ENCODE measurements at places on chromosomes 16 and 17.

DNA sequence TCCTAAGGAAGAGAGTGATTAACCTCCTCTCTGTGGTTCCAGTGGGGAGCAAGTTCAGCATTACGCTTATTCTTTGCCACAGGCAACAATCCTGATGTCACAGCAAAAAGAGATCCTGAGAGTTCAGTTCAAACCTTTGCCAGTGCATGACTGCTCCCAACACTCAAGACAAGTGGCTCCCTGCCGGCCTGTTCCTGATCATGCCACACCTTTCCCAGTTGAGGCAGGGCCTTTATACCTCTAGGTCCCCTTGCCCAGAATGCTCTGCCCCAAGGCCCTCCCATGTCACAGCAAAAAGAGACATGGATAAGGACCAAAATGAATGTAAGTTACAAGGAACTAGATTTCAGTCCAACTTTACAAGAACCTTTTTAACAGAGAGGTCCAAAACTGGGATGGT is 31.0 kb upstream of the ARHGAP23 start:
- no peak for DNase-seq

- DNase-seq: no peak
Observed at GRCh38 chr17:21464611-21465021, 88.5 kb downstream of the KCNJ12 start.

DNA sequence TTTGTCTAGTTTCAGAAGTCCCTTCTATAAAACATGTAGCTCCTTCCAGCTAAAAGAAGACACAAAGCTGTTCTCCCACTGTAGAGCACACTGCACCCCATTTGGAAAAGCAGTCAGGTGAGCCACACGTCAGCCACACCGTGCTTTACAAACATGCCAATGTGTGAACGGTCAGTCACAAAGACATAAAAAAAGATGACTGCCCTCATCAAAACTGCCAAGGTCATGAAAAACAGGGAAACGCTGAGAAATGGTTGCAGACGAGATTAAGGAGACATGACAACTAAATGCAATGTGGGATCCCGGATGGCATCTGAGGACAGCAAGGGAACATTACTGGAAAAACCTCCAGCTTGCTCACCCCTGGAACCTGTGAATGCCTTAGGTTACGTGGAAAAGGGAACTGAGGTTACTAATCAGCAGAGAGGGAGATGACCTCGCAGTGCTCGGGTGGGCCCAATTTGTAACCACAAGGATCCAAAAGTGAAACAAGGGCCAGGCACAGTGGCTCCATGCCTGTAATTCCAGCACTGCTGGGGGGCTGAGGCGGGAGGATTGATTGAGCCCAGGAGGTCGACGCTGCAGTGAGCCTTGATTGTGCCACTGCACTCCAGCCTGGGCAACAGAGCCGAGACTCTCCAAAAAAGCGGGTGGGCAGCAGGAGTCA is 8.1 kb downstream of the ANKRD11 start:
- peak; percentile 29 for DNase-seq

- DNase-seq: no peak
Observed at GRCh38 chr17:38579083-38579480, 26.7 kb downstream of the SRCIN1 start.

GRCh38 chr17:76077584-76078110 is 1.3 kb upstream of the ZACN start:
- DNase-seq: no peak

GRCh38 chr17:69725146-69725545 is 310.6 kb downstream of the MAP2K6 start:
- DNase-seq: no peak

GRCh38 chr17:50212121-50212843 is 10.9 kb upstream of the COL1A1 start:
- no peak for DNase-seq

DNA sequence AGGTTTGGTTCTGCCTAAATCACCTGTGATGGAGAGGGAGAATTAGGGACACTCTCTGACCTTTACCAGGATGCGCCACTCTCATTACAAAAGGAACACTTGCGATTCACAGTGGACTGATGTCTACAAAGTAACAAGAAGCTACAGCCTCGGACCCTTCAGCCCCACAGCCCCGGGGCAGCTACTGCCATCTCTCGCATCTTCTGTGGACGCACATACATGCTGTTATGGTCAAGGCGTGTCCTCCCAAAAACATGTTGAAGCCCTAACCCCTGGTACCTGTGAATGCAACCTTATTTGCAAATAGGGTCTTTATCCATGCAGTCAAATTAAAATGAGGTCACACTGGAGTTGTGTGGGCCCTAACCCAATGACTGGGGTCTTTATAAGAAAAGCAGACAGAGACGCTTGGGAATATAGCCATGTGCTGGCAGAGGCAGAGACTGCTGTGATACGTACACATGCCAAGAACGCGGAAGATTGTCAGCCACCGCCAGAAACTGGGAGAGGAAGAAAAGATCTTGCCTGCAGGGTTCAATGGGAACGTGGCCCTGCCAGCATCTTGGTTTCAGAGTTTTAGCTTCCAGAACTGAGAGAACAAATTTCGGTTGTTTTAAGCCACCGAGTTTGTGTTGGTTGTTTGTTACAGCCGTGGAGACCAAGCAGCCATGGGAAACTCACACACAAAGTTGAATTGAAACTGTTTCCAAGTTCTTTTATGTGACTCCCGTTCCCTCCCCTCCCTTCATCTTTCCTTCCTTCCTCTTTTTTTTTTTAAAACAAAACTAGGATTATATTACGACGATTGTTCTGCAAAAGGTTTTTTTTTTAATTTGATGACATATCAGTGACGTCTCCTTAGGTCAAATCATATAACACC is 23.1 kb downstream of the ATP2C2 start:
- peak; percentile 57 for DNase-seq

DNA sequence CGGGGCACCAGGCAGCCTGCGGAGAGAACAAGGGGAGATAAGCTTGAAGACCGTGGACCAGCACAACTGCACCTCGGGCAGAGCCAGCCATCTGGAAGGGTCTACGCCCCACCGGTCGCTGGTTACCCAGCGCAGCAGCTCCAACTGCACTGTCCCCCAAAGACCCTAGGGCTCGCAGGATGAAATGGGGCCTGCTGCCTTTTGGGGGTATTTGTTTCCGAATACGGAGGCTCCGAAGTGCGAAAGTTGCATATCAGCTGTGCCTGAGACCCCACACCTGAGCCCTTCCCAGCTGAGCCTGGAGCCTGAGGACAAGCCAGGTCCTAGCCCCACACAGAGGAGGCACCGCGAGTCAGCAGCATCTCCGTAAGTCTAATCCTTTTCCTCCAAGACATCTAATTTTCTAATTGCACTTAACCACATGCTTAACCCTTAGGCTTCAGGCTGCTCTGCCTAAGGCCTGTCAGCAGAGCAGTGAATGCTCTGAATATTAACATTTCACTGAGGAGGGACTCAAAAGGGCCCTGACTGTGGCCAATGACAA is 4.0 kb downstream of the KIFC3 start:
- DNase-seq: no peak

- DNase-seq: no peak
Observed at GRCh38 chr16:80903616-80904015, 99.2 kb upstream of the CDYL2 start.

DNA sequence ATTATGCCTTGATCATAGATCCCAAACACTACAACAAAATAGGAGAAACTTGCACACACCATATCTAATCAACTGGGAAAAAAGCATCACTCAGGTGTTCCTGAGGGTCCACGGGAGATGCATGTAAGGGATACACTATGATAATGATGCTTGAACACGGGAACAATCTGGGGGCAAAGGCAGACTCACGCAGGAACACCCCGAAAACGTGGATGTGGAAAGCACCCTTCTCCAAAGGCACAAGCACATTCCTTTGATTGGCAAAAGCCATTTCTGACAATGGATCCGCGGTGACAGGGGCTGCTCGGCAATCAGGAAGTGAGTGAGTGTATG is 1.3 kb downstream of the ZNF652 start:
- DNase-seq: peak; percentile 44

- no peak for DNase-seq
Observed at GRCh38 chr17:6748617-6749016, 7.2 kb upstream of the XAF1 start.

- DNase-seq: no peak
Observed at GRCh38 chr17:35735036-35735805, 3.8 kb downstream of the RASL10B start.

DNA sequence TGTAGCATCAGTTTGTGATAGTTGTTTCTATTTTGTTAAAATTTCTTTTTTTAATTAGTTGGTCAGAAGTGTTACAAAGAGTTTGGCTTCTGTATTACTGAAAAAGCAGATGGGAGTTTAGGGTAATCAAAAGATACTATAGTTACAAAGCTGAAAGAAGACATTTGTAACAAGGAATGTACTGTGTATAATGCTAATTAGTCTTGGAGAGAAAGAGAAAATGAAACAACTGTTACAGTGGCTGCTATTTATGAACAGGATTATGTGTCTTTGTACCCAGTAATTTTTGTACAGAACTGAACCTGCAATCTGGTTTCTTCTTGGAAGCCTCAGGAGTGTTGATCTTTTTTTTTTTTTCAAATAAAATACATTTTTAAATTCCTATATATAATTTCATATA is 14.3 kb downstream of the GDPD1 start:
- no peak for DNase-seq

- no peak for DNase-seq
Observed at GRCh38 chr17:41977991-41978390, 11.4 kb downstream of the CNP start.

GRCh38 chr17:31838636-31839225 is 20.3 kb downstream of the COPRS start:
- no peak for DNase-seq

GRCh38 chr17:42116705-42117396 is 4.3 kb downstream of the KAT2A start:
- DNase-seq: peak; percentile 88

GRCh38 chr16:55297910-55298479 is 26.0 kb upstream of the IRX6 start:
- DNase-seq: no peak

DNA sequence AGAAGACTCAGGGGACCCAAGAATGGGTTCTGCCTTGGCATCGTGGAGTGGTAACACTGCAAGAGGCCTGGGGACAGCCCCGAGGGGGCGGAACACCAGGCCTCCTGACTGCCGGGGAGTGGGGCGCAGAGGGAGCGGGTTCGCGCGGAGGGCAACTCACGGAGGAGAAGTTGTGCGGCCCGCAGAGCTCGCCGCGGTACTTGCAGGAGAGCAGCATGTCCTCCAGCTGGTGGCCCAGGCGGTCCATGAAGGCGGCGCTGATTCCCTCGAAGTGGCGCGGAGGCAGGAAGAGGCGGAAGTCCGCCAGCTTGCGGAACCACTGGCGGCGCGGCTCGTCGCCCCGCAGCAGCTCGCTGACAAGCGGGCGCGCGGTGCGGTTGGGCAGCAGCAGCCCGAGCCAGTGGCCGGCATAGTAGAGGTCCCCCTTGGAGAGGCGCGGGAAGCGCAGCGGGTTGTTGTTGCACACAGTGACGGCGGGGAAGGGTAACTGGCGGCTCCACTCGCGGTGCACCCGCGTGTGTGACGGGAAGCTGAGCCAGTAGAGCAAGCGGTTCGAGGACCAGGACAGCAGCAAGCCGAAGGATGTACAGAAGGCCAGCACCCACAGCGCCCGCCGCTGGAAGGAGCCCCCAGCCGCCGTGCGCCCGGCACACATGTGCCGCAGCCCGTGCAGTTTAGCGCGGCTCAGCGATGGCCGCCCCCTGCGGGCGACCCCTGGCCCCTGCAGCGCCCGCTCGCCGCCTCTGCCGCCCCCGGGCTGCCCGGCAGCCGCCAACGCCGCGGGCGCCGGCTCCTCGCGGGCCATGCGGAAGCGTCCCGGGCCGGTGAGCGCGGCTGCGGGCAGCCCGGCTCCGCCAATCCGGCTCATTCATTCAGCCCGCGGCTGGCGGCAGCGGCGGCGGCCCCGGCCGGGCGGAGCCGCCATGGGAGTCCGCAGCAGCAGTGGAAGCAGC is 1.6 kb downstream of the ASIC2 start:
- peak; percentile 2 for DNase-seq

DNA sequence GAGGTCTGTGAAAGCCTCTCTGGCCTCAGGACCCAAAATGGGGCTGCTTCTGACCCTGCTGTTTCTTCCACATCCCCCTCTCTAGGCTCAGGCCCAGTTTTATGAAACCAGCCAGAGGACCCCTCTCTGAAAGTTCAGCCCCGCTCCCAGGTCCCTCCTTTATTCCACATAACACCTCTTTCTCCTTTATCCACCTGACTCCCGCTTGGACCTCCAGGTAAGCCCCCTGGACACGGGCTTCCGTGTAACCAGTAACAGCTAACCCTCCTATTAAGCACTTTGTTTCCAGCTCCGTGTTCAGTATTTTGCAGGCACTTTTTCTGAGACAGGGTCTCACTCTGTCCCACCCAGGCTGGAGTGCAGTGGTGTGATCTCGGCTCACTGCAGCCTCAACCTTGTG is 37.4 kb downstream of the PSME3IP1 start:
- DNase-seq: no peak

GRCh38 chr17:40522250-40522960 is 21.0 kb upstream of the TNS4 start:
- no peak for DNase-seq

DNA sequence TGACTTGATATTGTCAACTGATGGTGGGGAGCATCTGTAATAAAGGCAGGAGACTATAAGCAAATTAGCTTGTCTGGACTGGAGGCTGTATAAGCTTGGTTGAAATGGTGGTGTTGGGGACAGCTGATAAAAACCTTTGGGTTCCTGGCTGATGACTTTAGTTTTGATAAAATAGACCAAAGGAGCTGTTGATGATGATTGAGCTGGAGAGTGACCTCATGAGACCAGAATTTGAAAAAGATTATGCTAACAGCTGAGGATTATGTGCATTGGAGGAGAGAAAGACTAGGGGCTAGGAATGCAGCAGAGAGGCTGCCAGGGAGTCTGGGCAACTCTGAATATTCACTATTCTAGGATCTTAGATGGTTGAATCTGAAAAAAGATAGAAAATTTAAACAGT is 8.7 kb upstream of the CDC27 start:
- DNase-seq: no peak

GRCh38 chr17:8841844-8842243 is 25.6 kb downstream of the PIK3R6 start:
- no peak for DNase-seq

GRCh38 chr17:38460716-38461630 is 32.7 kb downstream of the ARHGAP23 start:
- no peak for DNase-seq

DNA sequence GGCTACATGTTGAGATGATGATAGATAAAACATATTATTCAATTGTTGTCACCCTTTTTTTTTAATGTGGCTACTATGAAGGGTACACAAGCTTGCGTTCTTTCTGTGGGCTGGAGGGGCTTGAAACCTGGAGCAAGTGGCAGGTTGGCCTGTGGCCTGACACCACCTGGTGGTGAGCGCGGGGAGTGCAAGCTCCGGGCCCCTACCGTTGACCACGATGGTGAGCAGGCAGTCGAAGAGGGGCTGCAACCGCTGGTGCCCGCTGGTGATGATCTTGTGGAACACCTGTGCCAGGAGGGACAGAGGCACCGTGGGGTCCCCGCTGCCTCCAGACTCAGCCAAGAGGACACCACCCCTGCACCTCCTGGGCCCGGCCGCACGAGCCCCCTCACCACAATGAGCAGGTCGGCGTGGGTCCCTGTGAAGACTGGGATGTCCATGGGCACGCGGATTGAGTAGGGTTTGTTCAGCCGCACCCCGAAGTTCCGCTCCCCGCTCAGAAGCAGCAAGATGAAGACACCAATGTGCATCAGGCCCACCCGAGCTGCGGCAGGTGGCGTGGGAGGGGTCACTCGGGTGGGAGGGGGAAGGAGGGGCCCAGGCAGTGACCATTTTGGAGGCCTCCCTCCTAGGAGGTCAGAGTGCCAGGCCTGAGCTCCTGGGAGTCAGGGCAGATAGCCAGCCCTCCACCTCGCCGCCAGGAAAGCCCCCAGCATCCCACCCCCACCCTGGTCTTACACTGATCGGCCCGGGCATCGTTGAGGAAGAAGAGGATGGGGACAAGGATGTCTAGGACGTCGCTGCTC is 14.4 kb downstream of the HID1 start:
- peak; percentile 87 for DNase-seq

Measured in suppressor macrophage (primary cell).